ENCODE measurements at places on chromosomes 6 and 20.

DNA sequence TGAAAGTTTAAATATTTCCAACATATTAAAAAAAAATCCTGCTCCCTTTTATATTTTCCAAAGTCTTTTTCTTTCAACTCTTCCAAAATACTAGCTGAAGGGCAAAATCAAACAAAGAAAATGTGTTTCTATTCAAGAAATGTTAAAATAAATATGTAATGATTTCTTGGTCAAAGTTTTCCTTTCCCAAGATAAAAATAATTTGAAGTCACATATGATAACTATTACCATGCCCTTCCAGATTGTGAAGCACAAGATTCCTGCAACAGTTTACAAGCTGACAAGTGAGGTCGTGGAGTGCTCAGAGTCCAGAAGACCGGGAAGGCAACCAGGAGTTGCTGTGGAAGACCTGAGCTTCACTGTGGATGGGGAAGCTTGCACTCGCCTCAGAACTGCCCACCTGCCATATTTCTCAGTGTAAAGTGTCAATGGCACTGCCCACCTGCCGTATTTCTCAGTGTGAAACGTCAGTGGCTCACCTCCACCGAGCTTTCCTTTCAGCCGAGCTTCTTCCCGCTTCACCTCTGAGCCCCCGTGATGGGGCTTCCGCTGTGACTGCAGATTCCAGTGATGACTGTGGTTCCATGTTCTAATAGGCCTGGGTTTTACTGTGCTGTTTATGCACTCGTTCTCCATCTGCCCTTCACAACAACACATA is 160.5 kb downstream of the THBS2 start:
- ATAC-seq: no peak

GRCh38 chr20:910870-911770 is 5.0 kb downstream of the ANGPT4 start:
- no peak for ATAC-seq

GRCh38 chr6:115398607-115399006 is 662.1 kb downstream of the FRK start:
- no peak for ATAC-seq

GRCh38 chr6:148629592-148630465 is 117.0 kb upstream of the UST start:
- no peak for ATAC-seq

DNA sequence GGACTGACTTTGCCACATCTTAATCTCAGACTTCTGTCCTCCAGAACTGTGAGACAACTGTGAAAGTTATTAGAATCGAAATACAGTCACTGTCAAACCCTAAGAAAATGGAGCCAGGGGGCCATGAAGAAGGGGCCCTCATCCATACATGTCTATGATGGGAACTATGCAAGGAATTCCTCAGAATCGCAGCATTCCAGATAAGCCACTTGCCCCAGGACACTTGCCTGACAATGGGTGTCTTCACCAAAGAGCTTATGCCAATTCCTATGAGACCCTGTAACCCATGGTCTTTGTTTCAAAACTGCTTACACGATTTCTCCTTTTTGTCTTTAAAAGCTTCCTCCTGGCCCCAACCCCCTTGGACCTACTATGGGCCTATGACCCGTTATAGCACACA is 90.4 kb upstream of the FOXP4 start:
- no peak for ATAC-seq

DNA sequence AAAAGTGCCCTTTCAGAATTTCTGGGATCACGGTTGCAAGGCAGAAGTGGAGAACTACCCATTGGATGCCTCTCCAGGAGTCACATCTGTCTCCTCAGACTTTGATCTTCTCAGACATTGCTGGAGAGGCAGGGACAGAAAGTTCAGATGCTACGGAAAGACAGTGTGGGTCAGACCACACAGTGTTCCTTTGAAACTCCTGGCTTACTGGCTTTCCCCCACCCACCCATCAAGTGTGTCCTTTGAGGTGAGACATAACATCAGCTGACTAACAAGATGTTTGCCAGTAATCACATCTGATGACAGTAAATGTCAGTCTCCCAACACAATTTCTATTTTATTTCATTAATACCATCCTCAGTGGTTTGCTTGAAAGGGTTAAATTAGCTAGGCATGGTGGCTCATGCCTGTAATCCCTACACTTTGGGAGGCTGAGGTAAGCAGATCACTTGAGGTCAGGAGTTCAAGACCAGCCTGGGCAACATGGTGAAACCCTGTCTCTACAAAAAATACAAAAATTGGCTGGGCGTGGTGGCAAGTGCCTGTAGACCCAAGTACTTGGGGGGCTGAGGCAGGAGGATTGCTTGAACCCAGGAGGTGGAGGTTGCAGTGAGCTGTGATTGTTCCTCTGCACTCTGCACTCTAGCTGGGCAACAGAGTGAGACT is 67.2 kb upstream of the SNX9 start:
- ATAC-seq: peak; percentile 71

GRCh38 chr20:62126141-62126540 is 3.9 kb downstream of the LSM14B start:
- no peak for ATAC-seq

DNA sequence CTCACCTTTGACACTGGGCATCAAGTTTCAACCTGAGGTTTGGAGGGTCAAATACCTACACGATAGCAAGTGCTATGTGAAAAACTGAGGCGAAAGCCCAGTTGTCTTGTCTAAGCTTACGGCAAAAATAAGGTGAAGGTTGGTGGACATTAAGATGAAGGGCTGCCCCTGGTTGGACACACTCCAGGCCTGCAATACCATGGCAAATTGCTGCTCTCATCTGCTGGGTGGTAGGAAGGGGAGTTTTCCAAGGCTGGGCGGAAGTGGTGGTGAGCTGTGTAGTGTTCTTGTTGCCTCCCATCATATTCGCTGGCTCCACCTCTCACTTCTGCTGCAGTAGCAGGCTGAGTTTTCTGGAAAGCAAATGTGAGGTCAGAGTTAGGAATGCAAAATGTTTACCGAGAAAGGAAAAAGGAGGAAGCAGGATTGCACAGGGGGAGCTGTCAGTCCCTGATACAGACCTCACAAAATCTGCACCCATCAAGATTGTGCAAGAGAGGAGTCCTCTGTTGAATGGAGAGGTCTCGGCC is 33.7 kb downstream of the SCP2D1 start:
- ATAC-seq: no peak

- ATAC-seq: no peak
Observed at GRCh38 chr6:48747471-48747870, 636.5 kb upstream of the PTCHD4 start.

DNA sequence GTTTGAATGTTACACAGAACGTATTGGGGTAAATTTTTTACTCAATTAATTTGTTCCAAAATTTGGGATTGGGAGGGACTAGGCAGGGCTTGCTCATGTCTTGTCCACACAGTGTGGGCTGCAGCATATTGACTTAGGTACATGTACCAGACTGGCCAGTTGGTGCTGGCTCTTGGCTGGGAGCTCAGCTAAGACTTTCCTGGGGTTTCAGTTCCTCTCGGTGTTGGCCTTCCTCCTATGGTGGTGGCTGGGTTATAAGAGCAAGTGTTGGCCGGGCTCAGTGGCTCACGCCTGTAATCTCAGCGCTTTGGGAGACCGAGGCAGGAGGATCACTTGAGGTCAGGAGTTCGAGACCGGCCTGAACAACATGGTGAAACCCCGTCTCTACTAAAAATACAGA is 4.9 kb downstream of the CENPQ start:
- ATAC-seq: no peak

GRCh38 chr6:165599121-165599520 is 63.9 kb downstream of the PDE10A start:
- no peak for ATAC-seq

GRCh38 chr6:97136626-97137358 is 146.2 kb downstream of the MMS22L start:
- ATAC-seq: no peak

DNA sequence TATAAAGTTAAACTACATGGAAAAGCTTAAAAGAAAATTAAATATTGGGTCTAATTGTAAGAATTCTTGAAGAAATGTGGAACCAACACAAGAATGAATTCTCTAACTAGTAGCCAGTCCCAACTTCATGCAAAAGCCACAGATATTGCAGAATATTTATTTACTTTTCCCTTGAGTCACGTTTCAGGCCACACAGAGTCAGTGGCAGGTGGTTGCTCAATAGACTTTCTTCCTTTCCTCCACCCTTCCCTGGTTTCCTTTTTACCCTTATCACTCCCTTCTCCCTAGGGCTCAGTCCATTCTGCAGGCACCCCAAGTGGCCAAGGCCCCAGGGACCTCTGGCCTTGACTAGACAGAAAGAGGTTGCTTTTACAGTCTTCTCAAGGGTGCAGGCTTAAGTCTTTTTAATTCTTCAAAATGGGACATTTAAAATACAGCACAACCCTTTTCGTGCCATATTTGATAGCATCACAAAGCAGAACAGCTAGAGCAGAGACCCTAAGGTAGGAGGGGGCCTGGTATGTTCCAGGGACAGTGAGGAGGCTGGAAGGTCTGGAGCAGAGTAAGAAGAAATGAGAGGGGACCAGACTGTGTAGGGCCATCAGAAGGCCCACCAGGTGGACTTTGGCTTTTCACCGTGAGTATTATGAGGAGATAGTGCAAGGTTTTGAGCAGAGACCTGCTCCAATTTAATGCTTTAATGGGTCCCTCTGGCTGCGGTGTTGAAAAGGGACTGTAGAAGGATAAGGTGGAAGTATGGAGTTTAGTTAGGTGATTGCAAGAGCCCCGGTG is 65.0 kb downstream of the HDDC2 start:
- no peak for ATAC-seq

- ATAC-seq: no peak
Observed at GRCh38 chr6:14638435-14638905, 520.9 kb downstream of the CD83 start.

DNA sequence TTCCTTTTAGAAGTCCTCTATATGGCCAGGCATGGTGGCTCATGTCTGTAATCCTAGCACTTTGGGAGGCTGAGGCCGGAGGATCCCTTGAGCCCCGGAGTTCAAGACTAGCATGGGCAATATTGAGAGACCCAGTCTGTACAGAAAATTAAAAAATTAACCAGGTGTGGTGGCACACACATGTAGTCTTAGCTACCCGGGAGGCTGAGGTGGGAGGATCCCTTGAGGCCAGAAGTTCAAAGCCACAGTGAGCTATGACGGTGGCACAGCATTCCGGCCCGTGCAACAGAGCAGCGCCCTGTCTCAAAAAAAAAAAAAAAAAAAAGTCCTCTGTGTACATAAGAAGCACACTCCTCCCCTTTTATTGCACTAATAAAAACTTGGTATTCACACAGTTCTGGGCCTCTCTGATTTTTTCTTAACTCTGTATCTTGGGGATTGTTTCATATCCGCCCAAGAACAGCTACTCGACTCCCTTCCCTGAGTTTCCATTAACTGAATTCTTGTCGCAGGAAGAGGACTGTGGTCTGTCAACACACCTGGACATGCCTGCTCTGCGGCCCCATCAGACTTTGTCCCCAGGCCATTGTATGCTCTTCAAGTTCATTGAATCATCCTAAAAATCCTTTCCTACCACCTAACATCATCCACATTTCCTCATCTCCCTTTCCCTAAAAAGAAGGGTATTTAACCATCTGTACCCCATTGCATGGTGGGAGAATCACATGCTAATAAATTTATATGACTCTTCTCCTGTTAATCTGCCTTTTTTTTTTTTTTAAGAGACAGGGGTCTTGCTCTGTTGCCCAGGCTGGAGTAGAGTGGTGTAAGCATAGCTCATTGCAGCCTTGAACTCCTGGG is 25.9 kb upstream of the PPP1R3G start:
- ATAC-seq: no peak

DNA sequence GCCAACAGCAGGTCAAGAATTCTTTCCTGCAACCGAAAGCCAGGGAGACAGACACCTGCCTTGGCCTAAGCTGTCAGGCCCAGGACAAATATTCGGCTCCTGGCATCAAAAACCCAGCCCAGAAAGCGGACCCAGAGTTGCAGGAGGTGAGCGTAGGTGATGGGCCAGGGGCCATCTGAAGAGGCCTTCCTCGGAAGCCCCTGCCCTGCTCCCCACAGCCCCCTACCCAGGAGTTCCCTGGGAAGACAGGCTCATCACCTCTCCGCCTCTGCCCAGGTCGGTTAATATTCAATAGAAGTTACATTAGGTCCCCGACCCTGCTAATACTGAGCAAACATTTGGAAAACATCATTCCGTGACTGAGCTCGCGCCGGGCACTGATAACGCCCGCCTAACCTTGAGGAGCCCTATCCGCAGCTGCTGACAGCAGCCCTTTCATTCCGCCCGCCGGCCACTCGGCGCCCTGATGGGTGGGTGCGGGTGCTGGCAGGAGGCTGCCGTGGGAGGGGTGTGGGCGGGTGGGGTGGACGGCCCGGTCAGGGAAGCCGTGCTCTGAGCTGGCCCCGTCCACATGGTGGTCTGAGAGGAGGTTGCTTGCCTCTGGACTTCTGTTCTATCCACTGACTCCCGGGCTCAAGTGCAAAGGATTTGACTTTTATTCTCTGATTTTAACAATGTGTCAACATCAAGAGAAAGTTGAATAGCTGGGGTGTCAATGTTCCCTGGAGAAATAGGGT is 55.7 kb downstream of the HNF4A start:
- ATAC-seq: no peak

- ATAC-seq: peak; percentile 76
Observed at GRCh38 chr20:36435592-36436541, 105.5 kb upstream of the MYL9 start.

GRCh38 chr6:7389162-7389450 is 436 bp downstream of the CAGE1 start:
- no peak for ATAC-seq

- ATAC-seq: no peak
Observed at GRCh38 chr6:11865680-11866300, 87.2 kb upstream of the ADTRP start.

- ATAC-seq: no peak
Observed at GRCh38 chr20:56223352-56223751, 25.2 kb upstream of the MC3R start.

- ATAC-seq: no peak
Observed at GRCh38 chr6:144767051-144767450, 481.9 kb downstream of the UTRN start.

DNA sequence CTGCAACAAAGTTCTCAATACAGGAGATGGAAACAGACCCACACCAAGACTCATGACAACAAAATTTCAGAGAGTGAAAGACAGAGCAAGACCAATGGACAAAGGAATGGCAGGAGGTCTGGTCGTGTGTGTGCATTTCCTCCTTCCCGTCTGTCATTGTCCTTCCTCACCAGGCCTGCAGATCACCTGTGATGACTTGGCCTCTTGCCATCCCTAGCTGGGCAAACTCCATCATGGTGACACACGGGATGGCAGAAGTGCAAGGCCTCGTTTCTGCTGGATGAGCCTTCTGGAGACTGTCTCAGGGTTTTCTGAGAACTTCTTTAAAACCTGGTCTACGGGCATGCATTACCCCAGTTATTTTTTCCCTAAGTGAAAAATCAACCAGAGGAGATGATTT is 49.2 kb downstream of the RPP21 start:
- no peak for ATAC-seq

- ATAC-seq: no peak
Observed at GRCh38 chr20:47295129-47295813, 61.2 kb downstream of the ZMYND8 start.

- ATAC-seq: no peak
Observed at GRCh38 chr6:20192625-20193024, 19.6 kb downstream of the MBOAT1 start.

GRCh38 chr20:32967961-32968457 is 36.2 kb downstream of the SUN5 start:
- ATAC-seq: peak; percentile 3
